Stomach (tissue), 19 donors: ENCODE measurements at places on chromosomes 11 and 22. TPM values are rescaled to one million over a fixed set of nuclear protein-coding genes. Genes with fewer than 3 reads are reported as not detected.

- no peak for DNase-seq
Observed at GRCh38 chr11:11620921-11621572, 758 bp downstream of the GALNT18 start.

GRCh38 chr11:124069429-124070401 is 28.6 kb upstream of the OR10G7 start:
- DNase-seq: peak; percentile 87

DNA sequence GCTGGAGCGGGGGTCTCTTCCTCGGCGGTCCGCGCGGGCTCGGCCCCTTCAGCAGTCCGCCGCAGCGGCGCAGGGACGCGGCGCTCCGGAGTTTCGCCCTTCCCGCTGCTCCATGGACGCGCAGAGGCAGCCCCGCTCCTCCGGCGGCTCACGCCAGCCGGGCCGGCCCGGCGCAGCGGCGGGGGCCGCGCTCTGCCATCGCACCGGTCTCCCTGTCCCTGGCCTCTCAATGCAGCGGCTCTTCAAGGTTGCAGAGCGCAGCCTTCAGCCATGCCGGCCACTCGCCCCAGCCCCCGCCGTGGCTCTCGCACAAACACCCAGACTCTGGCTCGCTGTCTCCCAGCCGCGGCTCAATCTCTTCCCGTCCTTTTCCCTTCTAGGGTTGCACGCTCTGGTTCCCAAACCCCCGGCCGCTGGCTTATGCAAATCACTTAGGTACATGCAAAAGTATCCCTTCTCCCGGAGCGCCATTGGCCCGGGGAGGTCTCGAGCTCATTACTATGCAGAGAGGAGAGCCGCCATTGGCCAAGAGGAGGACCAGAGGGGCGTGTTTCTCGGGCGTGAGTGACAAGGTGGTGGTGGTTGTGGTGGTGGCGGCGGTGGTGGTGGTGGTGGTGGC is at the start of gene LGR4:
LGR4 (minus strand) TSS at position 393 of the 619 bp plus-strand sequence. CDS start 488 bp downstream, outside the sequence.
- peak; percentile 97 for DNase-seq

- no peak for DNase-seq
Observed at GRCh38 chr11:131637469-131638175, 267.2 kb downstream of the NTM start.

DNA sequence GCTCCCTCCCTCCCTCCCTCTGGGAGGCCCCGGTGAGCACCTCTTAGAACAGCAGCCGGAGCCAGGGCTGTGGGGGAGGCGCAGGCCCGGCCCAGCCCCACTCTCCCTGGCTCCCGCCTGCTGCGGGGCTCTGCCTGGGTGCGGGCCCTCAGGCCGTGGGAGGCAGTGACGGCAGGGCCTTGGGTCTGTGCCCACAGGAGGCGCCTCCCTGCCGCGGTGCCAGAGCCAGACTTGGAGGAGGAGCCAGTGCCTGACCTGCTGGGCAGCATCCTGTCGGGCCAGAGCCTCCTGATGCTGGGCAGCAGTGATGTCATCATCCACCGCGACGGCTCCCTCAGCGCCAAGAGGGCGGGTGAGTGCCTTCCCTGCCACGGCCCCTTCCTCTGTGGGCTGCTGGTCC is 9.5 kb downstream of the IRF7 start:
- peak; percentile 80 for DNase-seq

GRCh38 chr11:521177-521688 is 14.1 kb downstream of the HRAS start:
- DNase-seq: no peak

- no peak for DNase-seq
Observed at GRCh38 chr22:28379951-28380350, 299.7 kb downstream of the TTC28 start.

GRCh38 chr11:11396301-11397035 is 43.4 kb upstream of the CSNK2A3 start:
- peak; percentile 76 for DNase-seq

- no peak for DNase-seq
Observed at GRCh38 chr11:67119585-67120391, 725 bp downstream of the KDM2A start.

DNA sequence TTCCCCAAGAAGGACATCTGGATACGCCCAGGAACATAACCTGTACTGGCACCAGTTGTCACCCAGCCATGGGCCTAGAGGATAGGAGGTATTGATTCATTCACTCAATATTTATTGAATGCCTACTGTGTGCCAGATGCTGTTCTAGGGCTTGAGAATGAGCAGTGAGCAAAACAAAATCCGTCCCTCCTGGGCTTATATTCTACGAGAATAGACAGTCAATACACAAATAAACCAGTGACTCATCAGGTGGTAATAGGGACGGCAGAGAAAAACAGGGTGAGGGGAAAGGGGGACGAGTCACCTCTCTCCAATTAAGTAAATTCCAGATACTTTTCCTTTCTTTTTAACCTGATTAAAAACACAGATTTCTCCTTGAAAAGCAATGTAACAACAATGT is 103.5 kb downstream of the MICAL2 start:
- no peak for DNase-seq

- no peak for DNase-seq
Observed at GRCh38 chr11:9017773-9018172, 14.0 kb upstream of the NRIP3 start.

- no peak for DNase-seq
Observed at GRCh38 chr11:113556036-113556435, 80.8 kb upstream of the DRD2 start.

GRCh38 chr22:45163099-45163450 is 650 bp upstream of the NUP50 start:
- DNase-seq: no peak

GRCh38 chr11:132220474-132220873 is 850.1 kb downstream of the NTM start:
- DNase-seq: peak; percentile 28

DNA sequence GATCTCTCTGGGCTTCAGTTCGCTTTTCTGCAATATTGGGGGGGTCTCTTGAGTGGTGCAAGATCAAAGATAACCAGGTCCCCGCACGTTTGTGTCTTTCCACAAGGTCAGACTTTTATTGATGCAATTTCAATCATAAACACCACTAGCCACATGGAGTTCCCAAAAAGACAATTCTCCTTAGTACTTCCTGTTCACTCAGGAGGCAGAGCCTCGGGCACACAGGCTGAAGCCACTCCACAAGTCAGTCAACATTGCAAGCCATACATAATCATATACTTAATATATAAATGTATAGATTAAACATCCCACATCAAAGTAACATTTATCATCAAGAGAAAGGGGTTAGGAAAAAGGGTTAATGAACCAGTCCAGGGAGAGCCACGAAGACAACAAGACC is 12.0 kb downstream of the ST14 start:
- no peak for DNase-seq

DNA sequence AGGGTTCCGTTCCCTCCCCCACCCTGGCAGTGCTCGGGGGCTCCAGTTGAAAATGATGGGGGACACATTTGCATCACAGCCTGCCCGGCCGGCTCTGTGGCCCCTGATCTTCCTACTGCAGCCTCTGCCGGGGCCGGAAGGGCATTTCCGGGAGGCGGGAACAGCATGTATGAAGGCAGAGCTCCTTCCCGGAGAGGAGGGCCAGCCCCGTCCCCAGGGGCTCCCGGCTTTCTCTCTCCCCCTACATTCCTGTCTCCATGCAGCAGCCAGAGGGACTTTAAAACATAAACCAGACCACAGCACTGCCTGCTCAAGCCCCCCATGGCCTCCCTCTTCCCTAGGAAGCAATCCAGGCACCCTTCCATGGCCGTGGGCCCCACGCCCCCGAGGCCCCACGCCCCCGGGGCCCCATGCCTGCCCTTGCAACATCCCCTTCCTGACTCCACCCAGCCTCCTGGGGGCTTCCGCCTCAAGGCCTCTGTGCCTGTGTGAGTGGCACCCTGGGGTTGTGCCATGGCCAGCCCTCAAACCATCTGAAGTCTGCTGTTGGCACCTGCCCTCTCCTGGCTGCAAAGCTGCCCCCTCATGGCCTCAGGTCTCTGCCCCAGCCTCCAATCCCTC is 73.1 kb downstream of the CDKN1C start:
- DNase-seq: no peak

- DNase-seq: no peak
Observed at GRCh38 chr11:75454987-75455386, 22.0 kb upstream of the KLHL35 start.

- DNase-seq: no peak
Observed at GRCh38 chr11:128896356-128896755, 5.2 kb downstream of the KCNJ5 start.

DNA sequence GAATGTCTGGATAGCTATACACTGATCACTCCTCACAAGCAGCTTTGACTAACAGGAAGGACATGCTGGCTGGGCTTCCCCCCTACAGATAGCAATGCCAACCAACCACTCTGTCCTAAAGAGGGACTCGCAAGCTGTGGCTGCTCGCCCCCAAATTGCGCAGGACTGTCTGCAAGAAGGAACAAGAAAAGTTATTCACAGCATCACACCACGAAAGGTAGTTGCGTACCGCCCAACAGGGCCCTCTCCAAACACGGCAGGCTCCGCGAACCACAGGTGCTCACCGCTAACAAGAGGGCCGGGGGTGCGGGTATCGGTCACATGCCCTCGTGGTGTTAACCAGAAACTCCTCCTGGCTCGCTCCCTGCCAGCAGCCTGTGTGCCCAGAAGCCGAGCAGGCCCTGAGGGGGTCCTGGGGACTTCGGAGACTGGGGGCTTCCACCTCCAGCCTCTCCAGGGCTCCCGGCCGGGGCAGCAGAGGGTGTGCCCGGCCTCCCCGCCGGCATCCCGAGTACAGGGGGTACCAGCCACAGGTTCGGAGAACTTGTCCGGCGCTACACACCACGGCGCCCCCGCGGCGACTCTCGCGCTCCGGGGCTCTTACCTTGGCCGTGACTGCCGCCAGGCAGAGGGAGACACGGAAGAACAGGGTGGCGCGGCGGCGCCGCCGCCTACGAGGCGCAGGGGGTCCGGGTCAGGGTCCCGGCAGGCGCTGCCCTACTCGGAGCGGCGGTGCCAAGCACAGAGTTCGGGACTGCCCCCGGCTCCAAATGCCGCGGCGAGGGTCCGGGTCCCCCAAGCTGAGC is 682 bp downstream of the LARGE1 start:
- peak; percentile 73 for DNase-seq

DNA sequence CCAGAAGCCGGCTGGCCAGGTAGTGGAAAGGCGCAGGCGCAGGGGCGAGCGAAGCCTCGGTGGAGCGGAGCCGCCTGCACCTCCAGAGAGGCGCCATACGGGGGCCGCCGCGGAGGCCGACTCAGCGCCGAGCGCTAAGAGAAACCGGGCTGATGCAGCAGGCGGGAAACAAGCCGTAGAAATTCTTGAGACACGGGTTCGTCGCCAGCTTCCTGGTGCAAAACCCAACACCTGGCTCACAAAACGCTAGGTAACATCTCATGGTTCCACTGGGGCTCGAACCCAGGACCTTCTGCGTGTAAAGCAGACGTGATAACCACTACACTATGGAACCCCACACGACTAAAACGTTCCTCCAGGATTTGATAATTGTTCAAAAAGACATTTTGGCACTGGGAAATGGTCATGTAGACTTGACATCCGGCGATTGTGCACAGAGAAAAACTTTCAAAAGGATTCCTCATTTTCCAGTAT is 39.1 kb downstream of the OR4D9 start:
- peak; percentile 93 for DNase-seq

GRCh38 chr22:43066134-43066533 is 23.1 kb downstream of the TTLL1 start:
- no peak for DNase-seq

DNA sequence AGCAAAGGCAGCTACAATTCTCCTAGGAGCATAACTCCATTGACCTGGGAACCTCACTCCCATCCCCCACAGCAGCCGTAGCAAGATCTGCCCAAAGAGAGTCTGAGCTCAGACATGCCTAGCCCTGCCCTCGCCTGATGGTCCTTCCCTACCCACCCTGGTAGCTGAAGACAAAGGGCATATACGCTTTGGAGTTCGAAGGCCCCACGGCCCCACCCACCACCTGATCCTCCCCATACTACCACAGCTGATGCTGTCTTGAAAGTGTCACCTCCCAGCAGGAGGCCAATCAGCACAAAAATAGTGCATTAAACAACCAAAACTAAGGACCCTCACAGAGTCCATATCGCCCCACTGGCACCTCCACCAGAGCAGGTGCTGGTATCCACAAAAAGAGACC is 22.6 kb upstream of the GNAZ start:
- DNase-seq: no peak

DNA sequence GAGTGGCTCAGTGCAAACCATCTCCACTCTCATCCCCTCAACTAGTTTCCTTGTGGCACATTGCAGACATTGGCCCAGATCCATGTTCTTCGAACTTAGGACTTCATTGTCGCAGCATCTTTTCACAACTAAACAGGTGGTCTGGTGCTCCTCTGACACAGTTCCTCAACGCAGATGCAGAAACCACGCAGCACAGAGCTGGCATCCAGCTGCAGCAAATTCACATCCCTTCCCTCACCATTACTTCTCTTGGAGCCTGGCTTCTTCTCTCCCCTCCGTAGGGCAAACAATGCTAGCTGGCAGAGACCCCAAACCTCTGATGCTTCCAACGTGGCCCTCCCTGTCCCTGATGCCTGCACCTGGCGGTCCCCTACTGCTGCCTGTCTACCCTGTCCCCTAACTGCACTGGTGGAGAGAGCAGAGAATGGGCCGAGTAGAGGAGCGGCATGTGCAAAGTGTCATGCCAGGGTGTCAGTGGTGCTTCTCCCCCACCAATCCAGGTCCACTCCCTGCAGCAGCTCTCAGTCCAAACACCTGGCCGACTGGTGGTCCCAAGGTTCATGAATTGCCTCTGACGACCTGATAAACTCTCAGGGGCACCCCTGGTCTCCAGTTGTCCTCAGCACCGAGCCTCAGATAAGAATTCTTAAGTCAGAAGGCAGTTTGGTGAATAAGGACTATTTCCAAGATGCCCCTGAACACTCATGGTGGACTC is 18.1 kb downstream of the TMPRSS13 start:
- no peak for DNase-seq

DNA sequence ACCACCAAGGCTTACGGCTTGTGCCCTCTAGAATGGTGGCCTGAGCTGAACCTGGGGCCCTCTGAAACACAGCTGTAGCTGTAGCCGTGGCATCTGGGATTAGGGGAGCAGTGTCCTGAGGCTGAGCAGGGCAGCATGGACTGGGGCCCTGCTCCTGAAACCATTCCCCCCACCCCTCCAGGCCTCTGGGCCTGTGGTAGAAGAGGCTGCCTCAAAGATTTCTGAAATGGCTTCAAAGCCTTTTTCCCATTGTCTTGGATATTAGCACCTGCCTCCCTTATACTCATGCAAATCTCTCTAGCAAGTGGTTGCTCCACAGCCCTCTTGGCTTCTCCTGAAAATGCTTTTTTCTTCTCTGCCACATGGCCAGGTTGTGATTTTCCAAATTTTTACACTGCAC is 106.9 kb downstream of the CTNND1 start:
- DNase-seq: no peak

Gene PAX6
- total RNA-seq: 0.45 TPM

Gene GLB1L3
- not detected for total RNA-seq

Gene DUSP8
- 1.3 TPM for total RNA-seq

Gene APOA1
- 73.6 TPM for total RNA-seq

Gene GRAP2
- 17.0 TPM for total RNA-seq

Gene USP2
- 3.5 TPM for total RNA-seq

Gene SLC1A2
- 5.7 TPM for total RNA-seq

Gene SESN3
- 5.5 TPM for total RNA-seq

Gene PKDREJ
- total RNA-seq: not detected

Gene RAG2
- total RNA-seq: 17.9 TPM

Gene SHANK2
- 88.6 TPM for total RNA-seq
